ENCODE measurements at places on chromosomes 3 and 15.

- DNase-seq, result no peak
These were observed 24.1 kb downstream of the CX3CR1 start for GRCh38 chr3:39255503-39256325.

GRCh38 chr15:55496716-55497115, 11.3 kb downstream of the DNAAF4 start:
- no peak for DNase-seq

DNA sequence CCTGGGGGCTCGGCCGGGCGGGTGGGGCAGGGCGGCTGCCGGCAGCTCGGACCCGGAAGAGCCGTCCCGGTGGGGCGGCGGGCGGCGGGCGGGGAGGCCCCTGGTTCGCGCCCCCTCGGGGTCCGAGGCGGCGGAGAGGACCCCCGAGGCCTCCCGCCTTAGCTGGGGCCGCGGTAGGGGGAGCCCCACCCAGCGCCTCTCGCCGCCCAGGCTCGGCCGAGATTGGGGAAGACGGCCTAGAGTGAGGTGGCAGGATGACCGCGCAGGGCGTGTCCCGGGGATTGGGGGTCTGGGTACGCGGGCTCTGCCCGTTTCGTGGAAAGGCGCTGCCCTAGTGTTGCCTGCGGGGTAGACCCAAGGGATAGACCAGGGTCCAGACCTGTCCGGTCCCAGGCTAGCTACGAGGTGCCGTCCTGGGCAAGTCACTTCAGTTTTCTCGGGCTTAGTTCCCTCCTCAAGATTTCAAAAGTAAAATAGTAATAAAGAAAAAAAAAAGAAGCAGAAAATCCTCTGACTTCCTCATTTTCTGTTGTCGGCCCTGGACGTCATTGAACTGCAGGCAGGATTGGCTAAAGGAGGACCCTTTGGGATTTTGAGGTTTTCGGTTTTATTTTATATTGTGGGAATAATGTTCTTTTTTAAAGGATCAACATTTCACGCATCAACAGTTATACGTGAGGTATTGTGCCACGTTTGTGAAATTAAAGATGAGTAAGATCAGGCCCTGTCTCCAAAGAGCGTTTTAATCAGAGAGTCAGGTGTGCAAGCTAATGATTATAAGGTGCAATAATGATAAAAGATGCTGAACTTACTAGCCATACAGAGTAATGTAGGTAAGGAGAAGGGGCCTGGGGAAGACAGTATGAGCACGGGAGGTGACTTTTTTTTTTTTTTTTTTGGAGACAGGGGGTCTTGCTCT, 679 bp downstream of the IQGAP1 start:
- DNase-seq, result peak; percentile 58

DNA sequence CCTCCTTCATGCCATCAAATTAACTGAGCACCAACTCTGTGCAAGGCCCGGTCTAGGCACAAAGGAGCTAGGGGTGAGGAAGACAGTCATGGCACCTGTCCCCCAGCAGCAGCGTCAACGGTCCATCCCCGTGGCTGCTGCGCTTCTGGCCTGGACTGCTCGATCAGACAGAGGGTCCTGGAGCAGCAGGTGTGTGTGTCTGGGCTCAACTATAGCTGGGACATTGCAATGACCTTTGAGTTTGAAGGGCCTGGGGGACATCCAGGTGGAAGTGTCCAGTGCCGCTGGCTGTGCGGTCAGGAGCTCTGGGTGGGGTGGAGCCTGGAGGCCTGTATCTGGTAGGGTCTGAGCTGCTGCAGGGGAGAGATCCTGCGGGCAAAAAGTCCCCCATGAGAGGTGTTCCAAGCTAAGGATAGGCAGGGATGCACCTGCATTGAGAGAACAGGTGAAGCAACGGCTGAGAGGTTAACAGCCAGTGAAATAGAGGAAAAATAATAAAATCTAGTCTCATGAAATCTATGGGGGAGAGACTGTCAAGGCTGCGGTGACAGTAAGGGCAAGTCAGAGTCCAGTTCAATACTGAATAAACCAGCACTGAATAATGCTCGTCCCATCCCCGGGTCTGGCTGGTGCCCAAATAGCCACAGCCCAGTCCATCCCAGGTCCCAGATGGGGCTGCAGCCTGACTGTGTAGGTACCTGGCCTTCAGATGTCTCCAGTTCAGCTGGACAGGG, 25.4 kb upstream of the SLC41A3 start:
- no peak for DNase-seq

GRCh38 chr3:171873580-171873979, 30.4 kb downstream of the TMEM212 start:
- peak; percentile 82 for DNase-seq

Measured in fibroblast of skin of right quadriceps (primary cell).